RCC 7860 (cell line): ENCODE measurements at places on chromosomes 13 and 19.
A peak's percentile ranks its signal among the peaks of the same experiment; 100 is the strongest.

DNA sequence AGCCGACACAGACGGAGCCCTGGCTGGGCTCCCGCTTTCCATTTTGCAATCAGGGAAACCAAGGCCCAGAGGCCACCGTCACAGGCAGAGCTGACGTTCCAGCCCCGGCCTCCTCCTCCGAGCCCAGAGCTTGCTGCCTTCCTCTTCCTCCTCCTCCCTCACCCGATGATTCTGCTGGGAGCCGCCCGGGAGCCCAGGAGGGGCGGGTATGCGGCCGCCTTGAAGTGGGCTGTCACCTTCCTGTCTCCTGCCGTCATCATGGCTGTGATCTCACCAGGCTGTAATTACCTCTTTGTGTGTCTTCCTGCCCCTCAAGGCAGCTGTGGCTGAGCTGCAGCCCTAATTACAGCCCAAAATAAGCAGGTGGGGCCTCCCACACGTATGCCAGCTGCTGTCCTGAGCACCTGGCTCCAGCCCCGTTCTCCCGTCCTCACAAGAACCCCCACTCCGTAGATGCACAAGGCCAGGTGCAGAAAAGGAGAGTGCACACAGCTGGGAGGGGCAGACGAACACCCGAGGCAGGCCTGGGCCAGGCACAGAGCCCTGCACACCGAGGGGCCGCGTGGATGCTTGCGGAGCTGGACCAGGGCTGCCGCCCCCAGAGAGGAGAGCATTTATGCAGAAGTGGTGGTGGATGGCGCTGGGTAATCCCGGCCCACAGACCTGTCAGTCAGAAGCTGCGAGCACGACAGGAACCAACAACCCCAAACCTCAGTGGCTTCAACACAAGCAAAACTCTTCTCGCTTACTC lies 4.0 kb downstream of the TPGS1 start:
- DNase-seq = no peak

DNA sequence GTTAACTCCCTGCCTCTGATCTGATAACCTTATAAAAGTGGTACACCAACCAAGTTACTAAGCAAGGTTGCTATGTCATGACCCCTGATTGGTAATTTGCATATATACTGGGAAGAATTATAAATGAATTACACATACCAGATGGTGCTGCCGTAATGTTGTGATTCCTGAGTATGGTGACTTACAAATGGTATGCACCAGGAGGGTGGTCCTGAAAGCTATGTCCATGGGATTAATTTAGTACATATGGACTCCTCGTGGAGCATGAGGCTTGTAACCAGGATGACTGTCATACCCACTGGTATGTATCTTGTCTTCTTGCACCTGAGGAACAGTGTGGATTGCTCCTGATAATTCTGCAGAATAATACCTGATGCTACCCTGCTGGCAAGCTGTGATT lies 240.6 kb downstream of the GPC6 start:
- no peak for DNase-seq

- no peak for DNase-seq
These were observed 149.3 kb upstream of the UBL3 start for GRCh38 chr13:29999492-30000369.

DNA sequence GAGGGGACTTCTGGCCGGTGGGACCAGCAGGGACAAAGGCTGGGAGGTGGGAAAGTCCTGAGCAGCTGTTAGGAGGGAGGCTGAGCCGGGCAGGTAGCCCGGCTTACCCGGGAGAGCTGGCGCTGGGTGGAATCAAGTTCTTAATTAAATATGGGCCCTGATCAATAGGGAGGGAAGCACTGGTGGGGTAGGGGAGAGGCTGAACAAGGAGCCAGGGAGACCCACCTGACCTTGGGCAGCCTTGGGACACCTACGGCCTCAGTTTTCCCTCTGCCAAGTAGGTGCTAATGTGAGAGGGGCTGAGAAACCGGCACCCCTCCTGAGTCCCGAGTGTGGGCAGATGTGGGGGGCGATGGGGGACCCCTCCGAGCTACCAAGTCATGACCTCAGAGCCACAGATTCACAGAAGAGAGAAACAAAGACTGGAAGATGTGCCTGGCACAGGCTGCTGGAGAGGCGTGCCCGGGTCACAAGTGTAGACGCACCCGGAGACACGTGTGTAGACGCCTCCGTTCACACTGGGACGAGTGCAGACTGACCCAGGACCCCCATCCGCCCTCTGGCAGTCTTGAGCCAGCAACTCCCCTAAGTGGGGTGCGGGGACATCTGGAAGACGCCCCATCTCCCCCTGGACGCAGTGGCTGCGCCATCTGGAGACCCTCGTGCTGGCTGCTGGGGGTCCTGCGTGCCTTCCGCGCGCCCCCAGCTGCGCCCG lies 8.4 kb downstream of the ONECUT3 start:
- no peak for DNase-seq

DNA sequence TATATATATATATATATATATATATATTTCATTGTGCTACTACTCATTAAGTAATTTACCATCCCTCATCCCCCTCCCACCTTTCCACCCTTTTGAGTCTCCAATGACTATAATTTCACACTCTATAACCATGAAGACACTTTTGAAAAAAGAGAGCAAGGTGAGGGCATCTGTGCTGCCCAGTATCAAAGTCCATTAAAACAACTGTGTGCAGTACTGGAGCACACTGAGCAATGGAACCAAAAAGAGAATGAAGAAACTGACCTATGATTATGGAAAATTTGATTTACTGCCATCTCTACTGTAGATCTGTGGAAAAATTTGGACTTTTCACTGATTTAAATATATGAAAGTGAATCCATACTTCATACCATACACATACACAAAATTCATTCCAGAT lies 217.9 kb downstream of the COL4A1 start:
- no peak for DNase-seq

DNA sequence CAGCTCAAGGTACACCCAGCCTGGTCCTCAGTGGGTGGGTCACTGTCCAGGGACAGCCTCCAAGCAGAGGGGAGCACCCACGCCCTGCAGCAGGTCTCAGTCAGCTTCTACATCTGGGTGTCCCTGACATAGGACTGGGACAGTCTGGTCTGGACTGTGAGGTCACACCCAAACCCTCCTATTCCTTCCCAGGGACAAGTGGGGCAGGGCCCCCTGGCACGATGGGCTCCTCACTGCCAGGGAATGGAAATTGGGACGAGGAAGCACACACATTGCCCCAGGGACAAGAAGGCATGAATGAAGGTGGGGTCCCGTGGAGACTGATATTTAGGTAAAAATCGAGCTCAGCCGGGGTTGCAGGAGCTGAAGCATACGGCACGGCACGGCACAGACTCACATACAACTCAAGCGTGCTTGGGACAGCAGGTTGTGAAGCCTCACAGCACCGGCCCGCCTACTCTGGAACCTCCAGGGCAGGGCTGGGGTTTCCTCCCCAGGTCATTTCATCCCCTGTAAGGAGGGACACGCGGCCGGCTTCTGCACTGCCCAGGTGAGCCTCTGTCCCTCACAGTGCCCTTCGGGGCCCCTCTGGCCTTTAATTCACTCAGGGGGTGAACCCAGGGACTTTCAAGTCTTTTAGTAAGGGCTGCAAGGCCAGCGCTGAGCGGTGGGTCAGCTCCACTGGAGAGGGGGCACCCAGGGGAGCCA lies 3.5 kb downstream of the PNMA8B start:
- DNase-seq = no peak

DNA sequence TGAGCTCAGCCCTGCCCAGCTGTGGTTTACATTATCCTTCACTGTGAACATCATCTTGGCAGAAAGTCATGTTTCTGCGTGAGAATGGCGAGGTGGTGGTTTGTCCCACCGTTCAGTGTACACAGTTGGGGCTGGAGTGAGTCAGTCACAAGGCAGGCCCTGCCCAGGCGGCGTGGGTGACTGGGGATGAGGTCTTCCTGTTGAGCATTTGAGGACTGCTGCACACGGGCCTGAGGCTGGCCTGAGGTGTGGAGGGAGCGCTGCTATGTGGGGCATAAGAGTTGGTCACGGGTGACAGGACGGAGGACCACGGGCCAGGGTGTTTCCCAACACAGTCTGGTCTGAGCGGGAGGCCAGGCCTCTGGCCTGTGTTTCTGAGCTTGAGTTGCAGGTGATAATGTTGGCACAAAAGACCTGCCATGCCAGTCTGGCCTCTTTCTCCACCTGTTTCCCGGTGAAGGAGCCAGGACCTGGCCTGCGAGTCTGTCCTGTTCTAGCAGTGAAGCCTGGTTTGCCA lies 13.4 kb upstream of the C19orf33 start:
- peak; percentile 93 for DNase-seq

DNA sequence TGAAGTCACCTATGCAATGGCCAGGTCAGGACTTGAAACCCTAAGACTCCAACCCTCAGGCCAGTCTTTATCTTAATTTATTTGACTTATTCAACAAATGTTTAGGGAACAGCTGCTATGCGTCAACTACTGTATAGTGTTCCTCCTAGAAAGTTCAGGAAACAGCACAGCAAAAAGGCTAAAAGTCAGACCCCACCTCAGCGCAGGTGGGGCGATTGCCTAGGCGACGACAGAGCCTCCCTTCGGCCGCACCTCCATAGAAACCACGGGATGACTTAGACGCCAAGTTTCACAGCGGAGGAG lies 502 bp downstream of the VRK3 start:
- no peak for DNase-seq

- DNase-seq = peak; percentile 95
These were observed 200.5 kb downstream of the ABCC4 start for GRCh38 chr13:95100525-95101433.

- no peak for DNase-seq
These were observed 19.9 kb downstream of the NWD1 start for GRCh38 chr19:16739546-16739945.

GRCh38 chr13:106118050-106118449 lies 417.4 kb downstream of the EFNB2 start:
- no peak for DNase-seq

DNA sequence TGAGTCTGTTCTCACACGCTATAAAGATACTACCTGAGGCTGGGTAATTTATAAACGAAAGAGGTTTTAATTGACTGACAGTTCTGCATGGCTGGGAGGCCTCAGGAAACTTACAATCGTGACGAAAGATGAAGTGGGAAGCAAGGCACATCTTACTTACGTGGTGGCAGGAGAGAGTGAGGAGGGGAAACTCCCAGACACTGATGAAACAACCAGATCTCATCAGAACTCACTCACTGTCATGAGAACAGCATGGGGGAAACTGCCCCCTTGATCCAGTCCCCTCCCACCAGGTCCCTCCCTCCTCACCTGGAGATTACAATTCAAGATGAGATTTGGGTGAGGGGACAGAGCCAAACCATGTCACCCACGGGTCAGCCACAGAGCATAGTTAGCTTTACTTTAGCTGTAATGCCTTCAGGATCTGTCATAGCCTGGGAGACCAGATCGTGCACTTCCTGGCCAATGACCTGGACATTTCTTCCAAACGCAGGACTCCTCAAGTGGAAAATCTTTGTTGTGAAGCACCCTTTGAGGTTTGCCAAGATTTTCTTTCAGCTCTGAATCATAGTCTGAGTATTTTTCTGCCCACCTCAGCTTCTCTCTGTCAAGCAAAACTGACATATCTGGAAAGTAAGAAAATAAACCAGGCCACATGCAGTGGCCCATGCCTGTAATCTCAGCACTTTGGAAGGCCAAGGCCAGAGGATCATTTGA lies 25.2 kb upstream of the HIF3A start:
- peak; percentile 97 for DNase-seq

DNA sequence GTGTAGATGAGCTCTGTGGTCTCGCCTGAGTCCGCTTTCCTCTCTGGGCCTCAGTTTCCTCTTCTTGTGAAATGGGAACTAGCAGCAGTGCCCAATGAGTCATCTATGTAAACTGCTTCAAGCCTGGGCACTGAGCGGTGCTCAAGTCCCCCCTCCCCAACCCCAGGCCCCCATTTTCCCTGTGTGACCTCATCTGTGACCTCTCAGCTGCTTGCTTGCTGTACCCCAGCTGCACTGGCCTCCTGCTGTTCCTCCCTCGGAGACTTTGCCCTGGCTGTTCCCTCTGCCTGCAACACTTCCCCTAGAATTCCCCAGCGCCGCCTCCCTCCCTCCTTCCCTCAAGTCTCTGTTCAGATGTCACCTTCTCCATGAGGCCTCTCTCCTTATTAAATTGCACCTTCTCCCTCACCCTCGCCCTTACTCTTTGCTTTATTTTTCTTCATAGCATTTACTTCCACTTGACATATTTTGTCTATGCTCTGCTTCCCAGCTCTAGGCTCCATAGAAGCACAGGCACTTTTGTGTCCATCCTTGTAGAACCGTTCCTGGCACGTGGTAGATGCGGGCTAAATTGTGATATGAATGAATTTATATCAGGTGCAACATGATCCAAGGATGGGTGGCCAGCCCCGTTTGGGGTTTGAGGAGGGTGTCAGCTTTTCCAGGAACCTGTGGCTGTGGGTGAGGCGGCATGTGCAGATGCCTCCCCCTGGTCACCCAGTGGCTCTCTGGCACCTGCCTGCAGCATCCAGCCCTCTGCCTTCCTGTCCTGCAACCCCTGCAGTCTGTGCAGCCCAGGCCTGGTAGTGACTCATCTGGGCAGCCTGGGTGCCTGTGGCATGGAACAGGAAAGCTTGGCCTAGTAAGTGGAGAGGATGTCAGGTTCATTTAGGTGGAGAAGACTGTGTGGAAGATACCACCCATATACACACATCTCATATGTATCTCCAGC lies 26.3 kb downstream of the SIPA1L3 start:
- peak; percentile 80 for DNase-seq

DNA sequence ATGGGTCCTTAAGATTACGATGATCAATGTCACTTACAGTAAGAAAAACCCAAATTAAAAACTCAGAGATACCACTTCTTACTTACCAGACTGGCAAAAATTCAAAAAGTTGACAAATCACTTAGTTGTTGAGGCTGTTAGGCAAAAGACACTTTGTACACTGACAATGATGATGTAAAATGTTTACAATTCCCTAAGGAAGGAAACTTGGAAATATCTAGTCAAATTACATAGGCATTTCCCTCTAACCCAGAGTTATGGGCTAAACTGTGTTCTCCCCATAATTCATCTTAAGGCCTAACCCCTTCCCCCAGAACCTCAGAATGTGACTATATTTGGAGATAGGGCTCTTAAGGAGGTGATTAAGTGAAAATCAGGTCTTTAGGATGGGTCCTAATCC lies 12.0 kb downstream of the TGDS start:
- no peak for DNase-seq
